ENCODE measurements at places on chromosomes 4 and X.

DNA sequence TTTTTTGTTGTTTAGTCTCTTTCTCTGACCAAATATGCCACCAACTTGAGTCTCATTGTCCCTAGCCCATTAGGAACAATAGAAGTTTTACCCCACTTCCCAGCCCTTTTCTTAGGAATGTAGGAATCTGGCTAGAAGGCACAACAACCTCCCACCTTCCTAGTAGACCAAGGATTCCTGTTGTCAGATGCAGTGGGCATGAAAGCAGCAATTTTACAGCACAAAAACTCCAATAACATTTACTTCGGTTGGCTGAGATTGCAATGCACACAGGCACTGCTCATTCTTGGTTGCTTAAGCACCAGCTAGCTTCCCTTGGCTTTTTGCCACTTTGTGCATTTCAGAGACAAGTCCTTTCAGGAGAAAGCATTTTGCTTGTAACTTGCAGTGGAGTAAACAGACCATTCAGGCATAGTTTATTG is 312.8 kb downstream of the TENM3 start:
- peak; percentile 30 for DNase-seq

DNA sequence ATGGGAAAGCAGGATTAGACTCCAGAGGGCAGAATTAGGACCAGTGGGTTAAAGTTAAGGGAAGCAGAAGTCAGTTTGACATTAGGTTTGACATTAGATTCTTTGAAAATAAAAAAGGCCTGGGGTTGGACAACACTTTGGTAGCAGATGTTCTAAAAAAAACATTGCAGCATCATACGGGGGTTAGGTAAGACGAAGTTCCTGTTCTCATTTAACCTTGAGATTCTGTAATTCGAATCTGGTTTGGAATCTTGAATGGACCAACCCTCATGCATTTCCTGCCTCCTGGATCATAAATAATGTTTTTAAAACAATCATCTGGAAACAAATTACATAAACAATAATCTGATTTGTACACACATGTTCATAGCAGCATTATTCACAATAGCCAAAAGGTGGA is 181.0 kb downstream of the SHROOM3 start:
- no peak for DNase-seq

DNA sequence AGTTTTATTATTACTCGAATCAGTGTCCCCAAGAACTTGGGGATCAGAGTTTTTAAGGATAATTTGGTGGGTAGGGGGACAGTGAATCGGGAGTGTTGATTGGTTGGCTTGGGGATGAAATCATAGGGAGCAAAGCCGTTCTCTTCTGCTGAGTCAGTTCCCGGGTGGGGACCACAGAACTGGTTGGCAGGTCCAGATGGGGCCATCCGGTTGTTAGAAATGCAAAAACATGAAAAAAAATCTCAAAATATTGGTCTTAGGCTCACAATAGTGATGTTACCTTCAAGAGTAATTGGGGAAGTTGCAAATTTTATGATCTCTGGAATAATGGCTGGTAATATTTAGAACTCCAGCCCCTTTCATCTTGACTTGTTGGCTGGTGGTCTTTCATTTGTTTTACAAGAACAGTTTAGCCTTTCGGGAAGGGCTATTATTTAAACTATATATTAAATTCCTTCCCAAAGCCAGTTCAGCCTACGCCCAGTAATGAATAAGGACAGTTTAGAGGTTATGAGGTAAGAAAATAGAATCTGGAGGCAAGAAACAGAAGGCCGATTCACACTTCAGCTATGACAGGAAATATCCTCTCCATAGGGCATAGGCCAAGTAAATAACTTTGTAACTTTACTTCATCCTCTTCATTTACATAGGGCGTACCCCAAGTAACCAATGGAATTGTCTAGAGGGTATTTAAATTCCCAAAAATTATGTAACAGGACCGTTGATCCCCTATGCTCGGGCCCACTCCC is 164.1 kb upstream of the STS start:
- DNase-seq = no peak

- no peak for DNase-seq
Measured at GRCh38 chrX:42085836-42086235, 162.5 kb upstream of the CASK start.

- no peak for DNase-seq
Measured at GRCh38 chrX:142671036-142671435, 354.7 kb upstream of the SPANXN4 start.

GRCh38 chr4:144754562-144755410 is 108.8 kb downstream of the HHIP start:
- peak; percentile 40 for DNase-seq

DNA sequence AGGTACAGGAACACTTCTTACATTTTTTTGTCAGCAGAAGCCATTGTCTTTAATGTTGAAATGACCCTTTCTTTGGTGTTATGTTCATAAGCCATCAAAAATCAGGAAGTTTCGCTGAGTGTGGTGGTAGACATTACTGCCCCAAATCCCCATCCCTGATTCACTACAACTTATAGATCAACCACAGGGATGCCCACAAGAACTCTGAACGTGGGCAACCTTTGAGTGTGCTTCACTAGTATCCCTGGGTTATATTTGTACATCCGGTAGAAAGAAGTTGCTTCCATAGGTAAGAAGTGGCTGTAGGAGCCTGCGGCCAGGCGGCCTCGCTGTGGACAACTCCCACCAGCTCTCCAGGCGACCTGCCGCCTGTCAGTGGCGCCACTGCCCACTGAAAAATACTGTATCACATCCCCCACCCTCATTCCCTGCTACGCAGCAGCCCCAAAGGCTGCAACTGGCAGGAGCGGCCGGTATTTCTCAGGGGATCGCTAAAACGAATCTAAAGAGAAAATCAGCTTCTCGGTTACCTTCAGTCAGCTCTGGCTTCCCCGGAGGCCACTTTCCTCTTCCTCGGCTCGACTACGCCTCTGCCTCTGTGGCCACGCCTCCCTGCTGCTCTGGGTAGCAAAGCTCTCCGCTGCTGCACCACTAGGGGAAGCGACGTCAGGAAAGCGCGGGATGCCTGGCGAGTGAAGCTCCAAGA is 13.9 kb upstream of the ETDC start:
- peak; percentile 49 for DNase-seq

DNA sequence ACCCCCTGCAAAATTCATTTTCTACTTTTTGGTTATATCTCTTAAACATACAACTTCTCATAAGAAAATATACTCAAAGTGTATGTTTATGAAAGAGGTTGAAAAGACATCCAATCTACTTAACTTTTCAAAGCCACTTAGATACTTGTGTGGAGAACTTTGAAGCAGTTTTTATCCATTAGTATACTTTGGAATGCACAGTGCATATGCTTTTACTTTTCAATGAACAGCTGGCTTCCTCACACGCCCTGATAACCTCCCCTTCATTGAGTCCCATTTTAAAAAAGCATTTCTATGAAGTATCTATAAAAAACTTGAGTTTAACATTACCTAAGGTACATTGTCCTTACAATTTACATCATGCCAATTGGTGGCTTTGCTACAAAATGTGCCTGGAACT is 73.8 kb downstream of the VEGFC start:
- no peak for DNase-seq

DNA sequence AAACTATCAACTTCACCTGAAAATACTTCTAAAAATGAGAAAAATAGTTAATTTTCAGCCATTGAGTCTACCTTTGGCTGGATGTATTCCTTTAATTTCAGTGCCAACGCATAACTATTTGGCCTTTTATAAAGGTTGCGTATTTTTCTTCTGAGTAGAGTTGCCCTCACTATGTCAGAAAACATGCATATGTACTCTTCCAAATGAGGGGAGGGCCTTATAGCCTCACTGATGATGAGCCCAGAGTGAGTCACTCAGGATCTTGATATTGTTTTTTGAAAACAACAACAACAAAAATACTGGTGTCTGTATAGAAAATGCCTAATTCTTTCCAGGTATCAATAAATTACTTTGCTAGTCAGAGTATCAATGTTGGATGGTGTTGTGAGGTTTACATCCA is 349.3 kb downstream of the FBXO8 start:
- DNase-seq = no peak

DNA sequence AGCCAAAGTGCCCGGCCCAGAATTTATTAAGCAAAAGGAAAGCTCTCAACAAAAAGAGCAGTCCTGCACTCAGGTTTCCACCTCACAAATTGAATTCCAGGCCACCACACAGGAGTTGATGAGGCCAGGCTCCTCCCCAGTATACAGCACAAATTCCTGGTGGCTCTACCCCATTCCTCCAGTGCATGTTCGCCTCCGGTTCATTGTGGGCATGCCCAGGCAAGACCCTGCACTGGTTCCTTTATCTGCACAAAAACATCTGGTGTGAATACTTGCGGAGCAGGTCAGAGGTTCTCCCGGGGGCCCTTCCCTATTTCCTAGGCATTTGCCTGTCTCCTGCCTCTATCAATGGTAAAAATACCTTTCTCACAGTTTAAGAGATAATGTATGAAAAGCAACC is 195.2 kb upstream of the ANXA10 start:
- no peak for DNase-seq

DNA sequence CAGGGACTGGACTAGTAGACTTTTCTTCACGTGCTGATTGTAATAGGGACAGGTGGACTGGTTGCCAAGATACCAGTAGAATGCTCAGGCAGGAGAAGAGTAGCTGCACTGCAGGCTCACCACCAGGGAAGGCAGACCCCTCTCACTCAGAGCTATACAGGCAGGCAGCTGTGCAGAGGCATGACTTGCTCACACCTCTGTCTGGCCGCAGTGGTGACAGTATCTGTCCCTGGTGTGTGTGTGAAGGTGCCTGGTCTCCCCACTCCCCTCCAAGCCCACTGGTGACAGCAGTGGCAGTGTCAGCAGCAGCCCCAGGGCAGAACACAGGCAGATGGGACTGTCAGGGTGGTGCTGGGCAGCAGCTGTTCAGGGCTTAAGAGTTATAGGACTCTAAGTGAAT is 140.7 kb downstream of the RPS6KA6 start:
- DNase-seq = no peak

DNA sequence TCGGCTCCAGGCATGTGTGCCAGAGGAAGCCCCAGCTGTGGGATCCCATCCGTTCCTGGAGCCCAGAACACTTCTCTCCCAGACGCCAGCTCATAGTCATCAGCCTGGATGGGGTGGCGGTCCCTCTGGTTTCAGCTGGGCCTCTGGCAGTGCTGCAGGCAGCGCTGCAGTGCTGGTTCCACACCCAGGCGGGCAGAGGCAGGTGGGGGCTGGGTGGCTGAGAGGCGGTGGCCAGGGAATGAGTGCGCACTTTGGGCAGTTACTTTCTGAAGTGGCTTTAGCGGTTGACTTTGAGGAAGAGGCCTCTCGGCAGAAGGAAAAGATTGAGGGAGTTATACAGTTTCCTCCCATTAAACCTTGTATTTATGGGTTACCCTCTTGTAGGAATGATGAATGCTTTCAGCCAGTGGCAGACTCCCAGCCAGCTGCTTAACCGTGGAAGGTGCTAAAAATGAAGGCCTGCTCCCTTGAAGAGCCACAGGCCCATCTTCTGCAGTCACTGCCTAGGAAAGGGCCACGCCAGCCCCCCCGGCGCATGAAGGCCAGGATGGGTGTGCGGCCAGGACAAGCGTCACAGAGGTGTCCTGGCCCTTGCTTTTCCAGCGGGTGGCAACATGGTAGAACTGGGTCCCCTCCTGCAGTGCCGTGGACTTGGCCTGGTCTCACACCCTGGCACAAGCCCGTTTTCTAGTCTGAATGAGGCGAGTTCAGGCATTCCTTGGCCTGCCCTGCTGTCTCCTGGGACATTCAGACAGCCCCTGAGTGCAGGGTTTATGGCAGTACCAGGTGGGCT is 9.9 kb downstream of the TADA2B start:
- peak; percentile 46 for DNase-seq

GRCh38 chr4:19262467-19262866 is 989.2 kb upstream of the SLIT2 start:
- DNase-seq = no peak

DNA sequence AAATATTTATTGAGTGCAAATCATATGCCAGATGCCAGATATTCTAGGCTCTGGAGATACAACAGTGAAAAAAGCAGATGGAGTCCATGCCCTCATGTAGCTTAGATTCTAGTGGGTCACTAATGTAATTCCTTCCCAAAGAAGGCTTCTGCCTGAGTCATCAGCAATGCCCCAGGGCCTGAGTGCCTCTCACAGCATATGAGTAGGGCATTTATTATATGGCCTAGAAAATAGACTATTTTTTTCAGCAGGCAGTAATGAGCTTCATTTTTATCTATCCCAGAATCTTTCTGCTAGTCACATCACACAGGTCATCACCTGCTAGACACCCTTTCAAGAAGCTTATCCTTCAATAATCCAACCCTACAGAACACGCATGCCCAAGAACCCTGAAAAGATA is 22.3 kb downstream of the TMEM31 start:
- DNase-seq = no peak

GRCh38 chrX:72351606-72352334 is 46.1 kb upstream of the CITED1 start:
- DNase-seq = no peak

- DNase-seq = no peak
Measured at GRCh38 chr4:25101836-25102235, 58.4 kb downstream of the SEPSECS start.

GRCh38 chrX:49877397-49878101 is 1.7 kb upstream of the USP27X start:
- no peak for DNase-seq

DNA sequence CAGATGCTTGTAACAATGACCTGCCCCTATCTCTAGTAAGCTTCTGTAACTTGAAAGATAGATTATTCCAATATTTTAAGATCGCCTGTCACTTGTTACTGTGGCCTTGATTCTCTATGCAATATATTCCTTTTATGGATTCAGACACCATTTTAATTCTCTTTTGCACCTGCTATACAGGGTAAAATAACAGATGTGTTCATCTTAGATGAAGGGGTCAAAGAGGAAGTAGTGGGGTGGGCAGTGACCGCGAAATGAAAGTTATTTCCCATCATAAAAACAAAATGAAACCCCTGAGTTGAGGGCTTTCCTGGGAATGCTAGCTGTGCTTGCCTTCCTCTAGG is 175.9 kb downstream of the TSPAN5 start:
- no peak for DNase-seq

- no peak for DNase-seq
Measured at GRCh38 chr4:6951880-6952381, 42.3 kb downstream of the TBC1D14 start.

DNA sequence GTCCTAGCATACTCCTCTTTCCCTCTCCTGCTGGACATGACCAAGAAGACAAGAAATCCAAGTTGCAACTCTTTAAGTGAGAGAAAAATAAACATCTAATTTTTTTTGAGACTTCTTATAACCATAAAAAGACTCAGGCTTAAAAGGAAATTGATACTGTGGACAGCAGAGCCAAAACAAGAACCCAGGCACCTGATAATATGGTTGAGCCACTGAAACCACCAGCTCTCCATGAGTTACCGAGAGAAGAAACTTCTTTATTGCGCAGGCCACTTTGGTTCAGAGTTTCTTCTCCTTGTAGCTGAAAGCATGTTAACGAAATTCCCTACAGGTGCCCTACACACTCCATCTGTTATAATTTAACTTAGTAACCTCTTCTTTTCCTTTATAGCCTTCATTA is 11.3 kb upstream of the SPCS3 start:
- no peak for DNase-seq

All from midbrain (tissue), 1 donor.